ENCODE measurements at places on chromosomes 13 and 19.

- no peak for DNase-seq
Measured at GRCh38 chr19:41298348-41298964, 11.5 kb upstream of the CCDC97 start.

DNA sequence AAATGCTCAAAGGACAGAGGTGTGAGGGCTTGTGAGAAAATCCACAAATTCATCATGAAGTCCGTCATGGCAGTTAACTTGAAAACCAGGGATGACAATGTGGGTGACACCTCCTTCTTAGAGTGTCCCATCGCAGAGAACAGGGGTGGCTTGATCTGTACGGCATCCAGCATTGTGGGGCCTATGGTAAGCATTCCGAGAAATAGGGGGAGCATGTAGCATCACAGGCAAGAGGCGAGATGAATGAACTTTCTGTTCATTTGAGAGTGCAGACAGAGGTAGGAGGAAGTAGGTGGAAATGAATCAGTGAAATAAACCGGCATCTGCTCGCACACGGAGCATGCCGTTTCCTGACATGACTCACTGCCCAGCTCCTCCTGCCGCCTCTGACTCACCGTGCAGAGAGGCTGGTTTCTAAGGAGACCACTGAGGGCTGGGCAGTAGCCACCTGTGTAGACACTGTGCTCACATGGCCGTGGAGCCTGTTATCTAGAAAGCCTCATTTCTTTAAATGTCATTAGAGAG lies 339.0 kb downstream of the RFC3 start:
- peak; percentile 89 for DNase-seq

- DNase-seq = no peak
Measured at GRCh38 chr19:18903156-18904037, 7.4 kb upstream of the CERS1 start.

GRCh38 chr19:47663911-47664771 lies 49.1 kb upstream of the EHD2 start:
- DNase-seq = no peak

- no peak for DNase-seq
Measured at GRCh38 chr19:18788529-18789421, 2.3 kb downstream of the COMP start.

- no peak for DNase-seq
Measured at GRCh38 chr13:33940898-33941297, 122.9 kb downstream of the RFC3 start.

GRCh38 chr13:109575821-109576220 lies 210.6 kb downstream of the IRS2 start:
- no peak for DNase-seq

- DNase-seq = no peak
Measured at GRCh38 chr13:51894239-51894638, 32.5 kb downstream of the CCDC70 start.

- DNase-seq = no peak
Measured at GRCh38 chr13:81874253-81874652, 1533.3 kb upstream of the SPRY2 start.

DNA sequence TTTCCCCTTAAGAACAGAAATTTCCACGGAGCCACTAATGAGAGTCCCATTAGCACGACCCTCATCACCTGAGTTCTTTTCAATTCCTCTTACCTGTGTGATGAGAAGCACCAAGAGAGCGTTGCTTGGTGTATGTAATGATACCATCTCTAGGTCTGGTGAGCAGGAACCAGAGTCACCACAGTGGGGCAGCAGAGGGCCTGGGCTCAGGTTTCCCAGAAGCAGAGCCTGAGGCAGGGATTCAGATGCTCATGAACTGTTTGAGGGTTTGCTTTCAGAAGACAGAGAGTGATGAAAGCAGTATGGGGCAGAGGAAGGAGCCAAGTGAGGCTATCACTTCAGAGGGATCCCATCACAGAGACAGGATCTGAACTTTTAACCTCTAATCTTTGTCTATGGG lies 3.1 kb upstream of the PTPRH start:
- DNase-seq = peak; percentile 31

GRCh38 chr19:28061111-28061510 lies 1151.8 kb downstream of the UQCRFS1 start:
- no peak for DNase-seq

- no peak for DNase-seq
Measured at GRCh38 chr13:98641075-98641474, 64.2 kb upstream of the STK24 start.

DNA sequence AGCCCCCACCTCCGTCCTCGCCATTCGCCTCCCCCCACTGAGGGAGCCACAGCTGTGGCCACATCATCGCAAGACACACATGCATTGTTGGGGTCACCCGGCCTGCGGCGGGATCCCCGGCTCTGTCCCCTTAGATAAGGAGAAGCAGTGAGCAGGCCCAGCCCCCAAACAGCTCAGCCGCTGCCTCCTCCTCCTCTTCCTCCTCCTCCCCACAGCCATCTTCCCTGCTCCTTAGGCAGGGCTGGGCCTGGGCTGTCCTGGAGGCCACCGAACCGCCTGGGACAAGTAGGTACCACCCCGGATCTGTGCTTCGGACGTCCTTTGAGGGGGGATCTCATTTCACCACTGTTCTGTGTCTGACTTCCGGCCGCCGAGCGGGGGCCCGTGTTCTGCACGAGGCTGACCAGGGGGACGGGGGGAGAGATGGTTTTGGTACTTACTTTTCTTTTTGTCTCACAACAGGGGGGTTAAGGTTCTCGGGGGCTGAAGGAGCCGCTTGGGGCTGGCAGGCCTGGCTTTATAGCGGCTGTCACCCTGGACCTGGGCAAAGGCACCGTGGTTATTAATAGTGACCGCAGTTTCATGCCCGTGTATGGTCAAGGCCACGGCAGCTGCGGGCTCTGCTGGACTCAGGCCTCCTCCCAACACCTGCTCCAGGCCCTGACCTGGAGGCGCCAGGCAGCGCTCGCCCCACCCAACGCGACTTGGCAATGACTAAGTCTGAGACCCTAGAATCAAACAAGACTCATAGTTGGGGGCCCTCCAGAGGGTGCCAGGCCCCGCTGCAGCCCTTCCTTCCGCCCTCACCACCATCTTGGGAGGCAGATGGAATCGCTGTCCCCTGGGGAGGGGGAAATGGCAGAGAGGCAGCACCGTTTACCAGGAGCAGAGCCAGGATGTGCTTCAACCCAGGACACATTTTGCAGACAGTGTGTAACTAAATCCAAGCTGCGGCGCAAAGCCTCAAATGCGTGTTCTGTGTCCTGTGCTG lies 18.3 kb downstream of the NMRK2 start:
- DNase-seq = no peak

DNA sequence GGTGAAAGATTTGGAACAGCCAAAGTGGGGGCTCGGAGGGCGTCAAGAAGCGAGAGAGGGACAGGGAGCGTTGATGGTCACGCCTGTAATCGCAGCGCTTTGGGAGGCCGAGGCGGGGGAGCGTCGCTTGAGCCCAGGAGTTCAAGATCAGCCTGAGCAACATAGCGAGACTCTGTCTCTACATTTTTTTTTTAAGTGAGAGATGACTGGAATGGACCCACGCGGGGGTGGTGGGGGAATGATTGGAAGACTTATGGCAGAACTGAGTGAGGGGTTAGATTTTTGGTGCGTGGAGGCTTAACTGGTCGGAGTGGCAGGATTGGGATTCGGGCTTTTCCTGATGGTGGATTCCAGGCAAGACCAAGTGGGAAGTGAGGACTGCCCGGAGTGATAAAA lies 725 bp downstream of the PSMD8 start:
- DNase-seq = no peak

DNA sequence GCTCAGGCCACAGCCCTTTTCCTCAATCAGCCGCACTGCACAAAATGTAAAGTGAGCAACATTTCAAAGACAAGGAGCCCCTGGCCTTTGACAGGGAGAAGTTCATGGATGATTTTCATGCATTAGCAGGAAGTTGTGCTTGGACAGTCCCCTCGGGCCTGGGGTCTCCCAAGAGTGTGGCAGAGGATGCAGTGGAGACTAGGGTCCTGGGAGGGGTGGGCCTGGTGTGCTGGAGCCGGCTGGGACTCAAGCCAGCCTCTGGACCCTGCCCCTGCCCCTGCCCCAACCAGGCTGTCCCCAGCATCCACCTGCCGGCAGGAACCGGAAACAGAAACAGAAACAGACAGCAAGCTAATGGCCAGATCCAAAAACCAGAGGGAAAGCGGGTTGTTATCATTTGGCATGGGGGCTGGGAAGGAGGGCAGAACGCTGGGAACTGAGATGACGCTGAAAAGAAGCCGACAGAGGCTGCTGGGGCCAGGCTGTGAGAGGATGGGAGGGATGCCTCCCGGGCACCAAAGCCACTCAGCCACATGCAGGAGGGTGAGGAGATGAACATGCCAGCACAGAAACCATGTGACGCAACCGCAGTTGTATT lies 2.3 kb downstream of the GAS6 start:
- no peak for DNase-seq

DNA sequence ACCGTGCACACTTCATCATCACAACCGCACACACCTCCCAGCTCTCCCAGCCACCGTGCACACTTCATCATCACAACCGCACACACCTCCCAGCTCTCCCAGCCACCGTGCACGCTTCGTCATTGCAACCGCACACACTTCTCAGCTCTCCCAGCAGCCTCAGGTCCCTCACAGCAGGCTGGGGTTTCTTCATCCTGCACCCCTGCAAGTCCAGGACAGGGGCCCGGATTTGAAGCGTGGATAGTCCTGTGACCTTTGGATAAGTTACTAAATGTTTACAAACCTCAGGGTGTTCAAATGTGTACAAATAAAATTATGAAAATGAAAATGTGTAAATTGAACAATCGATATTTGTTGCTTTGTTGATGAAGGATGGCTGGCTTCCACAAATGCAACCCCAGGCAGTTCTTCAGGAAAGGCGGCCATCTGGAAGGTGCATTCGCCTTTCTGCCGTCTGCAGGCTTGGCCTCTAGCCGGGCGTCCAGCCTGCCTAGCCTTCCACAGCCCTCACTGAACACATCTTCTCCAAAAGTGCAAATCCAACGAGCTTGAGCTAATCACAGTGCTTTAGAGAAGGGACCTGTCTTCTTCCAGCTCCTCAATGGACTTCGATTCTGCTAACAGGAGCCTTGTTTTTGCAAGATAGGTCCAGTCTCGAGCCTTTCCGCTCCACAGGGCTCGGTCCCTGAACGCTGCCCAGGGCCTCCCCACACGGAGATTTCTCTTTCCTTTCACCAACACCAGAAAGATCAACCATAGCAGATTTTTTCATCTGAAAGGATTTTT lies 74.2 kb downstream of the SPACA7 start:
- no peak for DNase-seq

DNA sequence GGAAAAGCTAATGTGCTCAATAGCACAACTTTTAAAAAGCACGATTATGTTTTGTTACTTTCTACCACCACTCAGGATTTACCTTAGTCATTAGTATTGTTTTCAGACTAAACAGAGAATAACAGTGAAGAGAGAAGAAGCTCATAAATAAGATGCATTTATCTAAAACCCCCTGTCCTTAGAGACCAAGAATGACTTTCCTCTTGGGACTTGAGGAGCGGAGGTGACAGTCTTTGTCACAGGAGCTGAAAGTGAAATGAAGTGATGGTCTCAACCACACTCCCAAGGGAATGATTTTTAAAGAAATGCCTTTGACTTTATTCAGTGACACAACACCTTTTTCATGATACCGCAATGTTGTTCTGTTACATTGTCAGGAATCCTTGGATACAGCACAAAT lies 190.6 kb upstream of the NBEA start:
- no peak for DNase-seq

GRCh38 chr13:90070837-90071525 lies 1276.5 kb upstream of the MIR17HG start:
- no peak for DNase-seq

DNA sequence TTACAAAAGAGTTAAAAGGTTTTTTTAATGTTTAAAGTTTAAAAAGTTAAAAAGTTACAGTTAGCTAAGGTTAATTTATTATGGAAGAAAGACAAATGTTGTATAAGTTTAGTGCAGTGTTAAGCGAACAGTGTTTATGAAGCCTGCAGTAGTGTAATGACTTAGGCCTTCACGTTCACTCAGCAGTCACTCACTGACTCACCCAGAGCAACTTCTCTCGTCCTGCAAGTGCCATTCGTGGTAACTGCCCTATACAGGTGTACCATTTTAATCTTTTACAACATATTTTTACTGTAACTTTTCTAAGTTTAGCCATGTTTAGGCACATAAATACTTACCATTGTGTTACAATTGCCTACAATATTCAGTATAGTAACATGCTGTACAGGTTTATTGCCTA lies 398.2 kb upstream of the NBEA start:
- no peak for DNase-seq

- DNase-seq = peak; percentile 95
Measured at GRCh38 chr19:46975925-46976782, 43.5 kb upstream of the NPAS1 start.

DNA sequence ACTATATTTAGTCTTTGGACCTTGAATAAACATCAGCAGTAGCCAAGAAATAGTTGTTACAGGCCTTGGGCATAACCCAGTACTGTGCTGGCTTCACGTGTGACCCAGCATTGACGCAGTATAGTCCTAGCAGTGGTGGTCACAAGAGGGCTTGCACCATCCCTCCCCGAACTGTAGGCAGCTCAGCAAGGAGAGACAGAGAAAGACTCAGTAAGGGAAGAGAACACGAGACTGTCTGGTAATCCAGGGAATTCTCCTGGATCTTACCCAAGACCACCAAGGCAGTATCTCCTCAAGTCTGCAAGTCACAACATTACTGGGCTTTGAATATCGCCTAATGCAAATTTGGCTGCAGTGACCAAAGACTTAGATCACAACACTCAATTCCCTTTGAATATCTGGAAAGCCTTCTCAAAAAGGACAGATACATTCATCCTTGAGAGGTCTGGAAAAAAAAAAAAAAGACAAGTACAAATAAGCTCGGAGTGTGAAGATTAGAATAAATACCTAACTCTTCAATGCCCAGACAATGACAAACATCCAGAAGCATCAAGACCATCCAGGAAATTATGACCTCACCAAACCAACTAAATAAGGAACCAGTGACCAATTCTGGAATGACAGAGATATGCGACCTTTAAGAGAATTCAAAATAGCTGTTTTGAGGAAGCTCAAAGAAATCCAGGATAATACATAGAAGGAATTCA lies 39.7 kb downstream of the CAB39L start:
- no peak for DNase-seq

DNA sequence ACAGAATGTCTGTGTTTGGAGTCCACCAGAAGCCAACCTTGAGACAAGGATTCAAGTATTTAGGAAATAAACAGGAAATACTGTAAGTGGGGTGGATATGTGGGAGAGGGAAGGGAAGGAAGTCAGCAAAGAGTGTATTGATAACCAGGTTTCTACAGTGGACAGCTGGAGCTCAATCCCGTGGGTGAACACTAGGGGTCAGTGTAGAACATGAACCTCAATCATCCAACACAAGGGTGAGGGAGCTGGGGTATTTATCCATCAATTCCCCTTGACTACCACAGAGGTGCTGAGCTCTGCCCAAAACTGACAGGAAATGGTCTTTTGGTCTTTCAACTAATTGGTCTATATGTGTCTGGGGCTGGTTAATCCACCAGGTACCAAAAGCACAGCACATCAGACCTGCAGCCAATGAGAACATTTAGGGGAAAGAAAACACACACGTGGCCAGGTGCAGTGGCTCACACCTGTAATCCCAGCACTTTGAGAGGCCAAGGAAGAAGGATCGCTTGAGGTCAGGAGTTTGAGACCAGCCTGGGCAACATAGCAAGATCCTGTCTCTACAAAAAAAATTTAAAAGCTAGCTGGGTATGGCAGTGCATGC lies 5.6 kb upstream of the SYDE1 start:
- no peak for DNase-seq
